Hair follicle dermal papilla cell (primary cell): ENCODE measurements at places on chromosomes 2 and 18. TPM values are rescaled to one million over a fixed set of nuclear protein-coding genes. Genes with fewer than 3 reads are reported as not detected.

The GREB1 gene
- 0.12 and 0.65 TPM in 2 replicates for total RNA-seq

The IL1RN gene
- 0.16 and 0.61 TPM in 2 replicates for total RNA-seq

The NEU2 gene
- total RNA-seq: not detected in 2 replicates

The GAL3ST2 gene
- not detected in 2 replicates for total RNA-seq

The ATOH8 gene
- 3.6 and 5.7 TPM in 2 replicates for total RNA-seq

The MRPL53 gene
- total RNA-seq: 19.3 and 21.6 TPM in 2 replicates

The PLB1 gene
- 1.8 and 2.6 TPM in 2 replicates for total RNA-seq

The CMPK2 gene
- 3.0 and 6.0 TPM in 2 replicates for total RNA-seq

The IL37 gene
- not detected in 2 replicates for total RNA-seq

The EMX1 gene
- total RNA-seq: not detected in 2 replicates

The PSMA8 gene
- not detected in 2 replicates for total RNA-seq

The CFC1 gene
- not detected in 2 replicates for total RNA-seq

The FOSL2 gene
- total RNA-seq: 361 and 426 TPM in 2 replicates
